KG1 (cell line): ENCODE measurements at places on chromosomes 6 and 20.

GRCh38 chr20:13817342-13817741 lies 32.5 kb downstream of the NDUFAF5 start:
- DNase-seq, result no peak

- DNase-seq, result no peak
Measured at GRCh38 chr6:121382467-121383121, 48.3 kb upstream of the TBC1D32 start.

DNA sequence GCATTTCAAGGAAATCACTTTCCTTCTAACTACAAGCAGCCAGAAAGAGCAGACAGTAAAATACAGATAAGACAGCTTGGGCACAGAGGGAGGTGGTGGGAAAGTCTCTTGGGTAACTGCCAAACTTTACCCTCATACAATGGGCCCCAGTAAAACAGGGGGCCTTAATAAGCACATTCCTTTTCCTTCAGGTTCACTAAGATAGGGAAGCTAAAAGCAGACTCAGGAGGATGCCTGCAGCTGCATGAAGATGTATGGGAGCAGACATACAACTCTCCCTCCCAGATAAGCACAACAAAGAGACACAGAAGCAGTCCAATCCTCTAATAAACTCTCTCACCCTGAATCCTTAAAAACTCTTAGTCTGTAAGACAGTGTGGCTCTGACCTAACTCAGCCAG lies 49.0 kb downstream of the SIM1 start:
- DNase-seq, result no peak

- DNase-seq, result no peak
Measured at GRCh38 chr20:24649787-24650490, 180.5 kb downstream of the SYNDIG1 start.

DNA sequence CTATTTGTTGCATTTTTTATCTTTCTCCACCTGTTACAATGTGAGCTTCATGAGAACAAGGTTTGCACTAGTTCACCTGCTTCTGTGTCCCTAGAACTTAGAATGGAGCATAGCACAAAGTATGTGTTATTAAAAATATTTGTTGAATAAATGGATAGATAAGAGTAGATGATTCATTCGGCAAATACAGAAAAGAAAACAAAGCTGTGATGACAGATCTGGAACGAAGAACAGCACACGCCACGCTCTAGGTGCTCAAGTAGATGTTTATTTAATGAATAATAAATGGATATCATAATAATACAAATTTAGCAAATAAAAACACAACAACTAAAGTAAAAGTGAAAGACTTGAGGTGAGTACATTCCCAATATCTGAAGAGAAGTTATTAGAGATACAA lies 273.1 kb downstream of the HAO1 start:
- no peak for DNase-seq

DNA sequence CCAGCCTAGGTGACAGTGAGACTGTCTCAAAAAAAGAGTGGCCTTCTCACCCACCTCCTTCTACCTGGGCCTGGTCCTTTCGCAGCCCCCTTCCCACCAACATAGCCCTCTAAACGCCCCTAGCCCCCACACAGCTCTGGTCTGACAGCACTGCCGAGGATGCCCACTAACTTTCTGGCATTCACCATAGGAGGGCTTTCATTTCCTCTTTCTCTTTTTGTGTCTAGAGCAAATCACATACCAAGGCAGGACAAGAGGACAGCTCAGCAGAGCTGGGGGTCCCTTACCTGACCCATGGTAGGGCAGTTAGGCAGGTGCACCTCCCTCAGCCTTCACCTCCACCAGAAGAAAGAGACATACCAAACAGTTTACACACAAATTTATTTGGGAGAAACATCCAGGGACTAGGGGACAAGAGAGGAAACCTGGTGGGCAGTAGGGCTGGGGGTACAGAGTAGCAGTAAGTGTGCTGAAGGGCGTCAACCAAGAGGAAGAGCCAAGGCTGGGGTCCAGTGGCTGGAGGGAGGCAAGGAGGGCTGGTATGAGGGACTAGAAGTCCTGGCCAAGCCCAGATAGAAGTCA lies 4.5 kb downstream of the LY6G5C start:
- no peak for DNase-seq

- no peak for DNase-seq
Measured at GRCh38 chr6:91278416-91278815, 691.5 kb upstream of the MAP3K7 start.

DNA sequence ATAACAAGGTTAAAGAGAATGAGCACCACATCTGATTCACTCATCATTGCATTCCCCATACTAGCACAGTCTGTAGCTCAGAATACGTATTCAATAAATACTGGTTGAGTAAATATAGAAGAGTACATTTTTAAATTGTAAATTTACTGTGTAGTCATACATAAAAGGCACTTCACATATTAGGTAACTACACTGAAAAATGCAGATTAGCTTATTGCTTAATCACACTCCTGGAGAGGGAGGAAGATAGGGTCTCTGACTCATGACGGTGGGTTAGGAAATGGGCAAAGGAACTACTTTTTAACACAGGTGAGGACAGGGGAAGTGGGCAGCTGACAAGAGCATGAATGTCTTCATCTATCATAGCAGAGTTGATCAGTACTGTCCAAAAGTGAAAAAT lies 133.2 kb downstream of the TBC1D32 start:
- peak; percentile 5 for DNase-seq

DNA sequence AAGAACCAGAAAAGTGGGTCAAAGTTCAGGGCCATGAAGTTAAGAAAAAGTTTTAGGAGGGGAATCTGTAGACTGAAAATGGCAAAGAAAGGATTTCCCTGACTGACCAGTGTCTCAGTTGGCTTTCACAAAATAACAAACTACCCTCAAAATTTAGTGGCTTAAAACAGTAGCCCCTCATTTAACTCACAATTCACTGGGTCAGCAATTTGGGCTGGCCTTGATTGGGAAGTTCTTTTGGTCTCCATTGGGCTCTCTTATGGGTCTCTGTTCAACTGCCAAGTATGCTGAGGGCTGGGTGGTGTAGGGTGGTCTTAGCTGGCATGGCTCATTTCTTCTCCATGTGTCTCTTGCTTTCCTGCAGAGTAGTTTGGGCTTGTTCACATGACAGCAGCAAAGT lies 161.5 kb downstream of the PLCB4 start:
- no peak for DNase-seq

GRCh38 chr20:2132461-2132901 lies 30.9 kb downstream of the STK35 start:
- DNase-seq, result no peak

DNA sequence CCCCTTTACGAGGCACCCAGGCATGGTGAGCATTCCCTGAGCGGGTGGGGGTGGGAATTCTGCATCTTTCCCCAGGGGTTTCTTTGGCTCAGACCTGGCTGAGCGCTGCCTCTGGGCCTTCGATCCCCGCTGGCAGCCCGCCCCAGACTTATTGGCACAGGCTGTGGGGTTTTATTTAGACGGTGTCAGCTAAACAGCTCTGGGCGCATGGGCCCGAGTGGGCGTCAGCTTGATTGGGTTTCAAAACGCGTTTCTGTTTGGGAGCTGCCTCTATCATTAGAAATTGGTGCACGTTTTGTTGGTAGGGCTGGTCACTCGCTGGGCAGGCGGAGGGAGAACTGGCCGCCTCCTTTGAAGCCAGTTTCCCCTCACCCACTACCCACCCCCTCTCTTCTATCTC lies 21.0 kb downstream of the PMEPA1 start:
- DNase-seq, result no peak

GRCh38 chr20:16283307-16283706 lies 289.9 kb downstream of the KIF16B start:
- DNase-seq, result no peak
